ENCODE measurements at places on chromosomes 3 and 15.

DNA sequence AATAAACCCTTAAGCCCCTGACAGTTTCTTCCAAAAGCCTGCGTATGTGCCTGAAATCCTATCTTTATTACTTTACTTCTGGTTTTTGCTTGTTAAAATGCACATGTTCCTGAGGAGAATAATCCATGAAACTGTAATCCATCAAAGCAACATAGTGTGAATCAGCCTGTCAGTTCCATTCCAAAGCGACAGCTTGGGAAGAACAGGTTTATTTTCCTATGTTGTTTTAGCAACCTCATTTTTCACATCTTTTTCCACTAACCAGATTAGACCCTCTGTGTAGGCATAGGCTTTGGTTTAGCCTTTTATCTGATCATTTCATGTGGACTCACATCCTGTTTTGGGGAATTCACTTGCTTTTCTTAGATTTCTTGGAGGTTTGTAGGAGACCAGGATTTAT, 988.0 kb downstream of the SQOR start:
- no peak for DNase-seq

DNA sequence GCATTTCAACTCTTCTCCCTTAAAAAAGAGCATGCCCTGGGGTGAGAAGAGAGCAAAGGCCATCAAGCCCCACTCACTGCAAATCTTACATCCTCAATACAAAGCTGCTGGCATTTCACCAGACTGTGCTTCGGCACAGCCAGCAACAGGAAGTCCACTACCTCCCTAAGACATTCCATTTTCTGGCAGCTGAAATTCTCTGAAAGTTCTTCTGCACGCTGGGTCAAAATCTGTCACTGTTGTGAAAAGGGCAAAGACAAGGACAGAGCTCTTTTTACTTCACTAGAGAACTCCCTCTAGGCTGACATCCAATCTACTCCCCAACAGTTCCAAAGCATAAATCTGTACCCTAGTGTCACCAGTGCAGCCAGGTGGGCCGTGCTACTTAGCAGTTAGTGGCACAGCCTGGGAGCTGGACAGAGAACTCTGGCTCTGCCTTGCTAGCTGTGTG, 6.3 kb downstream of the MTMR10 start:
- no peak for DNase-seq

- DNase-seq: no peak
Observed at GRCh38 chr15:32790352-32790999, 72.7 kb downstream of the GREM1 start.

- no peak for DNase-seq
Observed at GRCh38 chr3:177312491-177312890, 115.2 kb upstream of the TBL1XR1 start.

GRCh38 chr3:76203578-76203977, 418.2 kb upstream of the ZNF717 start:
- no peak for DNase-seq

DNA sequence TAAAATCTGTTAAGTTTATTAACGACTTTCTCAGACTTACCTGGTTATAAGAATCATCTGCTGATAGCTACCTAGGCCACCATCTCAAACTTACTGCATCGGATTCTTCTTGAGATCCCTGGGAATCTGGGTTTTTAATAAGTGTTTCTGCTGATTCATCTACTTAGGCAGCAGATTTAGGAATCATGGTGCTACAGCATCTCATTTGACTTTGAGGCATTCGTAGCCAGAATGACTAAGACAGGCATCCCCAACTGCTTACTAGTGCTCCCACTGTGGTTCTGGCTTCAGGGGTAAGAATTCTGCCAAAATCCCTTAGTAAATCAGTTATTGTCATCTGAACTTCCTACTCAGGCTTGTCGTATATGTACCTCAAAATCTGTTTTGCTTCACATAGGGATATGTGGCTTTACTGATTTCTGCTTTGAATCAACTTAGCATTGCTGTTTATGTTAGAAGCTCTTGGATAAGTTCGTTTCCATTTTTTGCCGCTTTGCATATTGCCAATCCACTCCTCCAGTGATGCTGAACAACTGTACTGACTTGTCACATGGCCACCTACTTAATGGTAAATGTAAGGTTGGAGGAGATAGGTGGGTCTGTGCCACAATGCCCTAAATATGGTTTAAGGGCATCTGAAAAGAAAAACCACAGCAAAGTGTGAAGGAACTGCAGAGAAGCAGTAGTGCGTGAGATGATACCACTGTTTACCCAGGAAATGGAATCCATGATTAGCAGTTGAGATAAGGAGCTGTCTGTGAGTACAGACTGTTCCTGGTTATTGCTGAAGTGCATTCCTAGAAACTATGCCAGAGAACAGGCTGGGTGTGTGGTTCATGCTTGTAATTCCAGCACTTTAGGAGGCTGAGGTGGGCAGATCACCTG, 60.3 kb downstream of the MAP6D1 start:
- DNase-seq: no peak

Data from skin of body (tissue), 3 donors.